ENCODE measurements at places on chromosomes 13 and 19.

DNA sequence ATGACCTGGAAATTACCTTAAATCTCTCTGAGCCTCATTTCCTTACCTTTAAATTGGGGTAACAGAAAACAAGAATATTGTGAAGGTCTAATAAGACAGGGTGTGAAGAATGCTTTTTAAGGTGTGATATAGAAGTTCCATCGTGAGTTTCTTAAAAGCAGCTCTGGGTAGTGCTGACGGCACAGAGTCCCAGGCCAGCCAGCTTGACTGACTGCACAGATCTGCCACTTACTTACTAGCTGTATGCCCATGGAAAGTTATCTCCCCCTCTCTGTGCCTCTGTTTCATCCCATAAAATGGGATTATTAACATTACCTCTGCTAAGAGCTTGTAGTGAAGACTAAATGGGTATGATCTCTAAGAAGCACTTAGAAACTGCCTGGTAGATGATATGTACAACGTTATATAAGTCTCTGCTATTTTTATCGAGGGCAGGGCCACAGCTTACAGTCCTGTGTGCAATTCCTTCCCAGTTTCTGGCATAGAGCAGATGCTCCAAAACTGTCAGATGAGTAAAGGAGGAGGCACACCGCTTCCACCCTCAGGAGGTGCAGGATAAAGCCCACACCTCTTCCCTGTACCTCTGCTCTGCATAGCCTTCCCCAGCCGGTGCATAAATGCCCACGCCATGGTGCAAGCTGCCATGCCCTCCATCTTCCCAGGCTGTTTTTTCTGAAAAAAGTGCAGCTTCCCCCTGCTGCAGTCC is 99.6 kb downstream of the MBNL2 start:
- DNase-seq = no peak

DNA sequence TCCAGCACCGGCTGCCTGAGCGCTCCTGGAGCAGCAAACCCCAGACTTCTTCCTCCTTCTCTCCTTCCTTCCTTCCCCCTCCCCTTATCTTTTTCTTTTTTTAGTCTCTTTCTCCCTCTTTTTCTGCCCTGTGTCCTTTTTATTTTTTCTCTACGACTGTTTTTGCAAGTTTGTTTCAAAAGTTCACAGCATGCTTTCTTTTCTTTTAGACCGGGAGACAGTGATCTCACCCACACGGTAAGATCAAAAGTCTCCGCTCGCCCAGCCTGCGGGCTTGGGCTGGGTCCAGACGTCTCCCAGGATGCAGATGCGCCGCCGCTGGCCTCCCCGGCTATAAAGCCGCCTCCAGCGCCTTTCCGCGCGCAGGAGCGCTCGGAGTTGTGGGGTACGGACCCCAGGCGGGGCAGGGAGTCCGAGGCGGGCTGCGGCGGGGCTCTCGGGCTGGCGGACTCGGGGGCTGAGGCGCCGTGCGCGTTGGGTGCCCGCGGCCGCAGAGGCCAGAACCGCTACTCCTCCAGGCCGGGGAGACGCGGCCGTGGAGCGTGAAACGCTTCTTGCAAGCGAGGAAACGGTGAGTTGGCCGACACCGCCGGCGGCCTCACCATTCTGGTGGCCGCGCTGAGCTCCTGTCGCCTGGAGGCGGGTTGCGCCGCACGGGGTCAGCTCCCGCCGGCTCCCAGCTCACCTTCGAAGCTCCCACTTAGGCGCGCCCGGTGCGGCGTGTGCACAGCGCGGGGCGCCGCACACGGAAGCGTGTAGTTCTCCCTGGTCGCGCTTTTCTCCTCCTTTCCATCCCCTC is 2.0 kb upstream of the TSHZ3 start:
- DNase-seq = no peak

DNA sequence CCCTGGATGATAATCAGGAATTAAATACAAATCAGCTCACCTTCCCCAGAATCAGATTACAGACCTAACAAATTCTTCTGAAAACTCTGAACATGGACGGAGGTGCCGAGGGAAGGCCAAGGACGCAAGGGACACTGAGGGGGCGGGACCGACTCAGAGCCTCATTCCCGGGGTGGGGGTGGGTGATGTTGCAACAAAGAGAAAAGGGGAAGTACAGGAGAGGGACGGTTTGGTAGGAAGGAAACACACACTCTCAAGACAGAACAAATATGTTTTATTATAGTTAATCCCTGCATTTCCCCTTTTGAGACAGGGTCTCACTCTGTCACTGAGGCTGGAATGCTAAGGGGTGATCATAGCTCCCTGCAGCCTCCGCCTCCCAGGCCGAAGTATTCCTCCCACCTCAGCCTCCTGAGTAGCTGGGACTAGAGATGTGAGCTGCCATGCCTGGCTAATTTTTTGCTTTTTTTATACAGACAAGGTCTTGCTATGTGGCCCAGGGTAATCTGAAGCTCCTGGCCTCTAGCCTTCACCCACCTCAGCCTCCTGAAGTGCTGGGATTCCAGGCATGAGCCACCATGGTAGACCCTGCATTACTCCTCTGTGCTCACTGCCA is 786 bp upstream of the LILRA2 start:
- DNase-seq = no peak

- DNase-seq = no peak
These were observed 60.5 kb downstream of the MAP4K1 start for GRCh38 chr19:38557205-38557799.

- DNase-seq = no peak
These were observed 496.8 kb downstream of the MYO16 start for GRCh38 chr13:109126178-109126577.
